ENCODE measurements at places on chromosomes 2 and 18. TPM values are rescaled to one million over a fixed set of nuclear protein-coding genes. Genes with fewer than 3 reads are reported as not detected.
A peak's percentile ranks its signal among the peaks of the same experiment; 100 is the strongest.

DNA sequence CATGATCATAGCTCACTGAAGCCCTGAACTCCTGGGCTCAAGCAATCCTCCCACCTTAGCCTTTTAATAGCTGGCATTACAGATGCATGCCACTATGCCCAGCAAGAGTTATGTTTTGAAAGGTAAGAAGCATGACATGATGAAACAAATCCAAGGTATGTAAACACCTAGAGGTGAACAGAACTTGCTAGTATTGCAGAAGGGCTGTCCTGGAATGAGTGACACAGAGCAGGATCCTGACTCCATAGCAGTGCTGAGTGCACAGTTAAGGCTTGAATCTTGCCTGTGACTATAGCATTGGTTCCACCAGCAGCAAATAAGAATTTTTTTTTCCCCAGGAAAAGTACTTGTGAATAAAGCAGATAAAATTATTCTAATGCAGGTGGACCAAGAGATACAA, 309.5 kb downstream of the PIK3C3 start:
- H3K27ac ChIP-seq, result no peak overlapping the region
- no peaks in the 10 kb centered on the region for H3K4me1 ChIP-seq
- no peaks in the 10 kb centered on the region for H3K36me3 ChIP-seq
- no peak overlapping the region for H3K4me3 ChIP-seq
- no peak for DNase-seq

- no peak for DNase-seq
- no peaks in the 10 kb centered on the region for H3K4me1 ChIP-seq
Measured at GRCh38 chr2:80258793-80259192, 45.8 kb downstream of the LRRTM1 start.

GRCh38 chr18:23530195-23530594, 26.9 kb downstream of the RMC1 start:
- H3K4me1 ChIP-seq, result no peaks in the 10 kb centered on the region
- no peaks in the 10 kb centered on the region for H3K27me3 ChIP-seq
- no peak overlapping the region for H3K4me3 ChIP-seq
- DNase-seq, result no peak
- no peak overlapping the region for H3K27ac ChIP-seq
- H3K36me3 ChIP-seq, result peaks cover 84% of the 10 kb centered on the region

- no peaks in the 10 kb centered on the region for H3K4me1 ChIP-seq
- no peaks in the 10 kb centered on the region for H3K27me3 ChIP-seq
- no peak overlapping the region for H3K27ac ChIP-seq
- no peak for DNase-seq
- H3K36me3 ChIP-seq, result no peaks in the 10 kb centered on the region
Measured at GRCh38 chr2:5868931-5869330, 176.7 kb downstream of the SOX11 start.

DNA sequence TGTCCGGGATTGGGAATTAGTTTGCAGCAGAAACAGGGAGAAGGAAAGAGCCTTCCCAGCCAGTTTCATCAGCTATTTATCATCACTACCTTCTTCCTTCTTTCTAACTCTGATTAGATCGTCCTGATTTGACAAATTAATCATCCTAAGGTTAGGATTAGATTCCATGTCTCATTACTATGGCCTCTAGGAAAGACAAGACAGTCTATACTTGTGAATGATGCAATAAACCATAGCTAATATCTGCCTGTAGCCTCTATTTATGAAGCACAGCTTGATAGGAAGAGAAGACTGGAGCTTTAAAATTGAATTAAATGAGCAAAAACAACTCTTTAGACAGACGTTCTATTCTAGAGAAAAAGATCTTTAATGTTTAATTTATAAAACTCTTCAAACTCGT, 25.2 kb upstream of the FRZB start:
- H3K27ac ChIP-seq, result no peak overlapping the region
- no peaks in the 10 kb centered on the region for H3K36me3 ChIP-seq
- no peaks in the 10 kb centered on the region for H3K27me3 ChIP-seq
- H3K4me1 ChIP-seq, result no peaks in the 10 kb centered on the region
- no peak overlapping the region for H3K4me3 ChIP-seq
- DNase-seq, result no peak

GRCh38 chr2:215022418-215022817, 116.0 kb downstream of the ABCA12 start:
- no peaks in the 10 kb centered on the region for H3K4me1 ChIP-seq
- no peak for DNase-seq
- H3K36me3 ChIP-seq, result no peaks in the 10 kb centered on the region

- no peaks in the 10 kb centered on the region for H3K36me3 ChIP-seq
- H3K27ac ChIP-seq, result no peak overlapping the region
- no peak for DNase-seq
- H3K27me3 ChIP-seq, result no peaks in the 10 kb centered on the region
- no peak overlapping the region for H3K4me3 ChIP-seq
Measured at GRCh38 chr2:105791229-105791628, 46.5 kb downstream of the NCK2 start.

DNA sequence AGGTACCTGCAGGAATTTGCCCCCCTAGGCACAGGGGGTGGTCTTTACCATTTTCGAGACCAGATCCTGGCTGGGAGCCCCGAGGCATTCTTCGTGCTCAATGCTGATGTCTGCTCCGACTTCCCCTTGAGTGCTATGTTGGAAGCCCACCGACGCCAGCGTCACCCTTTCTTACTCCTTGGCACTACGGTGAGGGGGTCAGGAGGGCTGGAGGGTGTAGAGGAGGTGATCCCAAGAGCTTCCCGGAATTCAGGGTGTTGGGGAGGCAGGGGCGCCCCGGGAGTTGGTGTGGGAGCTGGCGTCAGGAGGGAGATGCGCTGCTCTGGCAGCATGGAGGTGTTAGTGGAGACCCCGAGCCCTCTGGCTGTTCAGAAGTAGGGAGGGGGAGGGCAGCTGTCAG, 3.2 kb downstream of the GMPPA start:
- no peaks in the 10 kb centered on the region for H3K36me3 ChIP-seq
- H3K4me1 ChIP-seq, result peaks cover 38% of the 10 kb centered on the region
- DNase-seq, result no peak
- no peak overlapping the region for H3K4me3 ChIP-seq

- no peaks in the 10 kb centered on the region for H3K36me3 ChIP-seq
- H3K4me3 ChIP-seq, result no peak overlapping the region
- H3K27ac ChIP-seq, result no peak overlapping the region
Measured at GRCh38 chr2:69241664-69242514, 145.1 kb downstream of the GFPT1 start.

- H3K4me3 ChIP-seq, result no peak overlapping the region
- H3K27ac ChIP-seq, result no peak overlapping the region
- no peaks in the 10 kb centered on the region for H3K36me3 ChIP-seq
- no peaks in the 10 kb centered on the region for H3K4me1 ChIP-seq
- H3K27me3 ChIP-seq, result no peaks in the 10 kb centered on the region
Measured at GRCh38 chr2:165560377-165560988, 91.0 kb downstream of the CSRNP3 start.

DNA sequence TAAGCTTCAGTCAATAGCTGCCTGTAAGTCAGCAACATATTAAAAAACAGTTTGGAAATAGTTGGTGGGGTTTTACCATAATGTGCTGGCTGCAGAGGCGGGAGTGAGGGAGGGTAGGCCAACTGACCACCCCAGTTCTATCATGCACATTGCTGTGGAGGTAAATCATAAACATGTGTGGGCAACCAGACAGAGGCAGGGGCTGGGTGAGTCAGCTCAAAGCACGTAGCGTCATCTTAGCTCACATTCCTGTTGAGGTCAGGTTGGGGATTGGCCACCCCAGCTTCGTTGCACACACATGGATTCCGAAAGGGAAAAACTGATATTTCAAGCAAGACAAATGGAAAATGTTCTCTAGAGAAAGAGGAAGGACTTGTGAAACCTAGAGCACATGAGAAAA, 19.5 kb downstream of the GPR45 start:
- H3K27me3 ChIP-seq, result no peaks in the 10 kb centered on the region
- H3K4me3 ChIP-seq, result no peak overlapping the region
- H3K27ac ChIP-seq, result no peak overlapping the region
- H3K36me3 ChIP-seq, result no peaks in the 10 kb centered on the region
- DNase-seq, result no peak

DNA sequence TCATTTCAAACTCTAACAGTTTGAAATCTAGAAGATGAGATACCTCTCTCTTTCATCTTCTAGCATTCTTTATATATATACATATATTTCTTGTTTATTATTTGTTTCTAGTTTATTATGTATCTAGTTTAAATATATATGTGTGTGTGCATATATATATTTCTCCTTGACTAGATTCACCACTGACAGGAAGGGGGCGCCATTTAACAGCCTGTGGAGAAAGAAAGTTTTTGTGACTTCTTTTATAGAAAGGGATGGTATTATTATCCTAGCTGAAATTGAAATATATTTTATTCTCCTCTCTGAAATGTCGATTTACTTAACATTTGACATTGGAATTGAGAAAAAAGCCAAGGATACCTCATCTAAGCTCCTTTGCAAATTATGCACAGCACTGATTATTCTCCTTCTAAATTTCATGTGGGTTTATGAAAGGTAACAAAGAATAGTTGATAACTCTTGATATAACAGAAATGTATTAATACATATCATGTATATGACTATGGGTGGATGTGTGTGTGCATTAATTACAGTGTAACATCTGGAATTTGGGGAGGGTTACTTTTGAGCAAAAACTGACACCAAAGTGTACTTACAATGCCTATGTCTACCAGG, 160.7 kb upstream of the NT5C1B start:
- H3K27me3 ChIP-seq, result no peaks in the 10 kb centered on the region
- H3K4me3 ChIP-seq, result no peak overlapping the region
- H3K36me3 ChIP-seq, result no peaks in the 10 kb centered on the region
- H3K4me1 ChIP-seq, result no peaks in the 10 kb centered on the region
- H3K27ac ChIP-seq, result no peak overlapping the region

GRCh38 chr2:222364285-222364895, 60.0 kb upstream of the SGPP2 start:
- H3K27ac ChIP-seq, result no peak overlapping the region
- no peaks in the 10 kb centered on the region for H3K36me3 ChIP-seq
- DNase-seq, result no peak
- no peaks in the 10 kb centered on the region for H3K27me3 ChIP-seq
- H3K4me1 ChIP-seq, result 0 out of 2 replicates have a peak, but pooled peaks cover 4% of the 10 kb centered on the region

GRCh38 chr2:150188177-150188576, 299.3 kb downstream of the RND3 start:
- no peaks in the 10 kb centered on the region for H3K36me3 ChIP-seq
- H3K4me1 ChIP-seq, result no peaks in the 10 kb centered on the region
- H3K27ac ChIP-seq, result no peak overlapping the region
- no peak overlapping the region for H3K4me3 ChIP-seq
- DNase-seq, result no peak

- no peak overlapping the region for H3K4me3 ChIP-seq
- H3K27ac ChIP-seq, result no peak overlapping the region
- no peaks in the 10 kb centered on the region for H3K27me3 ChIP-seq
- H3K36me3 ChIP-seq, result no peaks in the 10 kb centered on the region
- no peak for DNase-seq
- no peaks in the 10 kb centered on the region for H3K4me1 ChIP-seq
Measured at GRCh38 chr2:109486711-109487535, 126.8 kb downstream of the SEPTIN10 start.

DNA sequence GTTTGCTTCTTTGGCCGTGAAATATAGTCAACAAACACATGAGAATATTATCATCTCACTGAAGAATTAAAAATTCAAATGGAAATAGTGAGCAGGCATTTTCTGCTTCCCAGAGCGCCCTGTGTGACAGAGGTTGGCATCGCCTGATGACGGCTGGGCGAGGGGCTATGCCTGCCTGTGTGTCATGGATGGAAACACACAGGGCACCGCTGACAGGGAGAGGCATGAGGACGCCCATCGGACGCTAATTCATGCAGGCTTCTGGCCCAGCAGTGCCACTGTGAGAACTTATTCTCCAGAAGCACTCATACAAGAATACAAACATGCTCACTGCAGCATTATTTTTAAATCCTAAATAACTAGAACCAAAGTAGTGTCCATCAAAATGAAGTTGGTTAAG, 61.4 kb upstream of the OTOS start:
- H3K4me3 ChIP-seq, result no peak overlapping the region
- H3K27ac ChIP-seq, result no peak overlapping the region
- no peaks in the 10 kb centered on the region for H3K36me3 ChIP-seq
- H3K4me1 ChIP-seq, result peaks cover 7% of the 10 kb centered on the region

GRCh38 chr18:67154979-67155378, 361.5 kb downstream of the DSEL start:
- no peaks in the 10 kb centered on the region for H3K36me3 ChIP-seq
- no peaks in the 10 kb centered on the region for H3K27me3 ChIP-seq
- peak; percentile 23 for DNase-seq

DNA sequence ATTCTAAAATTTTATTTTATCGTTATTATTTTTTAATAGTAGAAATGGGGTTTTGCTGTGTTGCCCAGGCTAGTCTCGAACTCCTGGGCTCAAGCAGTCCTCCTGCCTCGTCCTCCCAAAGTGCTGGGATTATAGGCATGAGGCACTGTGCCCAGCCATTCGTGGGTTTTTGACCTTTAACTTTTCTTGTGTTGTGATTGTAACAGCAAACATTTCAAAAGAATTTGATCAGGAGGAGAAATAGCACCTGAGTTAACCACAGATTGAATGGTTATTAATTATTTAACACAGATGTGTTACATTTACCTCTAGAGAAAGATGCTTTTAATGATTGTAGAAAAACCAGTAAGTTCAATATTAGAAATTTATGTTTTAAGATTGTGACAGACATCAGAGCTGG, 132.0 kb downstream of the HAUS1 start:
- no peak for DNase-seq
- H3K4me3 ChIP-seq, result no peak overlapping the region
- H3K27me3 ChIP-seq, result no peaks in the 10 kb centered on the region
- H3K4me1 ChIP-seq, result peaks cover 4% of the 10 kb centered on the region
- no peak overlapping the region for H3K27ac ChIP-seq

DNA sequence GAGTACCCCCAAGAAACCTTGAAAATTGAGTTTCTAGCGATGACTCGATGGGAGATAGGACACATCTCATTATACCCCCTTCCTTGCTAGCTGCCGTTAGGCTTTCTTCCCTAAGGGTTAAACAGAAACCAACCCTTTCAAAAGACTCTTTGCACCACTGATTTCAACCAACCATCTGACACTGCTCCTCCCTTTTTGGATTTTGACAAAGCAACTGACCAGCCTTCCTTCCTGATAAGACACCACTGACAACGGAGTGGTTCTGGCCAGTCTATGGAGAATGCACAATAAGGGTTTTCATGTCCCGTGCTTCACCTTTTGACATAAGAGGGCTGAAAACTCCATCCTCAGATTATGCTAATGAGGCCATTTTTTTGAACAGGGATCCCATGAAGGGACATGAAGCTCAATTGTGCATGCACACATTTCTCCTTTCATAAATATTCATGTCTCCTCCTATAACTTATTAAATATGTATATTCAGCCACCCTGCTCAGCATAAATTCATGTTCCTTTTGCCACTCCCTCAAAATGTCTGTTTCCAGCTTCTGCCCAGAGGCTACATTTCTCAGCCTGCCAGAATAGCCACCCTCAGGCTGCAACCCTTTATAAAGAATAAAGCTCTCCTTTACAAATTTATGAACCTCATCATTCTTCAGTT, 52.8 kb upstream of the SLC35F5 start:
- H3K36me3 ChIP-seq, result no peaks in the 10 kb centered on the region
- H3K27ac ChIP-seq, result no peak overlapping the region
- no peak overlapping the region for H3K4me3 ChIP-seq
- no peaks in the 10 kb centered on the region for H3K4me1 ChIP-seq

CCDC85A gene
- not detected for total RNA-seq

L3MBTL4 gene
- 2.4 TPM for total RNA-seq

ARHGAP28 gene
- total RNA-seq, result 15.4 TPM

NR4A2 gene
- 1.4 TPM for total RNA-seq

CNDP1 gene
- not detected for total RNA-seq

LCT gene
- 0.06 TPM for total RNA-seq

PDE1A gene
- 0.15 TPM for total RNA-seq

RRM2 gene
- 215 TPM for total RNA-seq

GAREM1 gene
- total RNA-seq, result 9.2 TPM

SLC14A1 gene
- not detected for total RNA-seq

Data from H1 (cell line).